ENCODE measurements at places on chromosomes 2 and 18. TPM values are rescaled to one million over a fixed set of nuclear protein-coding genes. Genes with fewer than 3 reads are reported as not detected.

GRCh38 chr2:45248214-45248613 is 239.0 kb upstream of the SIX2 start:
- peaks cover 32% of the 10 kb centered on the region for H3K27me3 ChIP-seq
- no peaks in the 10 kb centered on the region for H3K4me1 ChIP-seq
- no peaks in the 10 kb centered on the region for H3K36me3 ChIP-seq
- DNase-seq = no peak
- no peak overlapping the region for H3K4me3 ChIP-seq

DNA sequence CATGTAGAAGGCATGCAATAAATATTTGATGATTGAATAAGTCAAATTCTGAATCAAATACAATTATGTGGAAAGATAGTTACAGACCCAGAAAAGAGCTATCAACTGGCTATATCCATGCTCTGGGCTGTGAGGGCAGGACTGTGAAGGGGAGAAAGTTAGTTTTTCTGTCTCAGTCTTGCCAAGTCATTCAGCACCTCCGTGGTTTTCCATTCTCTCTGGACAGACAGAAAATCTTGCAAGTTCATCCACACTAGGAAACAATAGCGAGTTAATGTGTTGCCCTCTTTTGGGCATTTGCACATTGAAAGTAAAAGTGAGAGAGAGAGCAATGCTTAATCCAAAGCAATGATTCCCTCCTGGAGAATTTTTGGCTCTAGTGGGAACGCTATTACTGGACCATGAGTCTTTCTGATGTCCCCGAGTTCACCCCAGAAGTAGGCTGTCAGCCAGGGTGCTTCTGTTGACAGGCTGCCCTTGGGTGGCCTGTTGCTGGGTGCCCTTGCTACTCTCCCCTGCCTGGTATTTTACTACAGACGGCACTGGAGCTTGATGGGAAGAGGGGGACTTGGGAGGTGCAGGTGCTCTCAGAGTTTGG is 238.3 kb downstream of the LOXHD1 start:
- H3K4me1 ChIP-seq = peaks cover 5% of the 10 kb centered on the region
- no peak overlapping the region for H3K27ac ChIP-seq
- H3K4me3 ChIP-seq = no peak overlapping the region
- no peak for DNase-seq

- no peak overlapping the region for H3K27ac ChIP-seq
- no peaks in the 10 kb centered on the region for H3K36me3 ChIP-seq
- no peak overlapping the region for H3K4me3 ChIP-seq
- H3K4me1 ChIP-seq = no peaks in the 10 kb centered on the region
Measured at GRCh38 chr2:120595739-120596138, 139.9 kb upstream of the GLI2 start.

GRCh38 chr2:217942731-217943335 is 60.0 kb downstream of the TNS1 start:
- no peak overlapping the region for H3K4me3 ChIP-seq
- no peaks in the 10 kb centered on the region for H3K36me3 ChIP-seq
- peaks cover 35% of the 10 kb centered on the region for H3K27me3 ChIP-seq
- H3K4me1 ChIP-seq = peaks cover 18% of the 10 kb centered on the region

DNA sequence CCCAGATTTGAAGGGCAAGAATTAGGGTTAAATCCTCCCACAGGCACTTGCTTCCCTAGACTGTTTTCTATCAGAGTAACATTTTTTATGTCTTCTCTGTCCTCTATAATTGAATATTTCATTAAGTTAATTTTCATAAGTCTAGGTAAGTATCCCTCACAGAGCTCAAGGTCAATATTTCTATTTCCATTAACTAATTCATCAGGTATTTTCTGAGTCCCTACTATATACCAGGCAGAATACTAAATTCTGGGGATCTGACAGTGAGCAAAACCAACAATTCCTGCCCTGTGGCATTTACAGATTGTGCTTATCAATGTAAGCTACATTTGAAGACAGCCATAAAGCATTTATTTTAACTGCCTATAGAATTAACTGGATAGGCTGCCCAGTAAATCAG is 86.4 kb upstream of the RBBP8 start:
- H3K36me3 ChIP-seq = no peaks in the 10 kb centered on the region
- peaks cover 44% of the 10 kb centered on the region for H3K27me3 ChIP-seq
- H3K4me1 ChIP-seq = peaks cover 3% of the 10 kb centered on the region

DNA sequence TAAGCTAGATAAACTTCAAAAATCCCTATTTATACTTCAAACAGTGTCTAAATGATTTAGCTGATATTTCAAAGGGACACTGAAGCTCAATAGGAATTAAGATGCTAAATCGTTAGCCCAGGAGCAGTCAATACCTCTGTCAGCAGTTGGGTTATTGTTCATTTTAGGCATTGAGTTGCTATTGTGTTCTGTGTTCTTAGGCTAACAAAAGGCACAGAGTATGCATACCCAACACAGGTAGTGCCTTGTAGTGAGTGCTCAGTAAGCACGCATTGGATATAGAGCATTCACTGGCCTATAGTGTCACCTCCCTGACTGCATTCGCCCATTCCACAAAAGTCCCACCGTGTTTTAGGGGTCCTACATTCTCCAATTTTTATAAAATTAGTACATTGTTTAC is 152.3 kb downstream of the PIK3C3 start:
- no peak for DNase-seq
- no peaks in the 10 kb centered on the region for H3K27me3 ChIP-seq
- no peak overlapping the region for H3K4me3 ChIP-seq
- H3K27ac ChIP-seq = no peak overlapping the region
- peaks cover 2% of the 10 kb centered on the region for H3K36me3 ChIP-seq

OTOF gene
- total RNA-seq = 35.1 TPM

OTOS gene
- not detected for total RNA-seq

AGXT gene
- total RNA-seq = not detected

TEX44 gene
- not detected for total RNA-seq
